ENCODE measurements at places on chromosomes 1 and 21. TPM values are rescaled to one million over a fixed set of nuclear protein-coding genes. Genes with fewer than 3 reads are reported as not detected.

Gene KCNK2
- not detected for total RNA-seq

Gene SLC2A5
- 0.50 TPM for total RNA-seq

Gene TDRD10
- total RNA-seq = not detected

Gene MCOLN2
- 2.4 TPM for total RNA-seq

Gene CD34
- total RNA-seq = not detected

Gene LCE2B
- total RNA-seq = not detected

Gene MKNK1
- total RNA-seq = 19.6 TPM

Gene SYT2
- 0.68 TPM for total RNA-seq

Gene MEF2D
- total RNA-seq = 26.4 TPM
